CD8-positive, alpha-beta T cell (primary cell): ENCODE measurements at places on chromosomes 4 and X.

GRCh38 chrX:14832151-14832550 is 40.7 kb downstream of the FANCB start:
- DNase-seq: no peak

DNA sequence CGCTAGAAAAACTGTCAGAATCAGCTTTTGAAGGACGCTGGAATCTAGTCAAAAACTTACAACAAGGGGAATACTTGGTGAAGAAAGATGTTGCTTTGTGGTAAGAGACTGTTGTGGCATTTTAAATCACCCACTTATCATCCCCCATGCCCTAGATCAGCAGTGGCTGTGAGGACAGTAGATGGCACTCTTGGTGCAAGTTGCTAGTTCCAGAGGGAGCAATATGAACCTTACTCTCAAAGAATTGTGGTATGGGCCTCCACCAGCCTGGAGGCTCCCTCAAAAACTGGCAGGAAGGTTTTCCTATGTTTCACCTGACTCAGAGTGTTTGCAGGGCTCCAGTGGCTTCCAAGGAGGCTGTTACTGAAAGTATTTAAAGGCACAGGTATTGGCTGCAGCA is 37.7 kb upstream of the SLC16A2 start:
- peak; percentile 17 for DNase-seq

DNA sequence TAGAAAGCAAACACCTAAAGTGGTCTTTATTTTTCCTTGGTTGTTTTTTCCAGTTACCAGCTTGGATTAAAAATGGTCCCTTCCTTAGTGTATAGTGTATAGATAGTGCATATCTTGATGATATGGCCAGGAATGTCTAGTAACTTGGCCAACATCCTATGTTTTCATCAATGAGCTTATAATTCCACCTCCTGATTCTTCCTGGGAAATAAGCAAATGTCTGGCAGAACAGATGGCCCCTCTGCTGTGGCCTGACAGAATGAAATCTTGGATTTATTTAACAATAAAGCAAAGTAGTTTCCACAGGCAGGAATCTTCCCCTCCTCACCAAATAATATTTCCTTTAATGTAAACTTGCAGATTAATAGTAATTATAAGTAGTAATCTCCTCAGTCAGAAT is 6.1 kb downstream of the SCARB2 start:
- DNase-seq: no peak

DNA sequence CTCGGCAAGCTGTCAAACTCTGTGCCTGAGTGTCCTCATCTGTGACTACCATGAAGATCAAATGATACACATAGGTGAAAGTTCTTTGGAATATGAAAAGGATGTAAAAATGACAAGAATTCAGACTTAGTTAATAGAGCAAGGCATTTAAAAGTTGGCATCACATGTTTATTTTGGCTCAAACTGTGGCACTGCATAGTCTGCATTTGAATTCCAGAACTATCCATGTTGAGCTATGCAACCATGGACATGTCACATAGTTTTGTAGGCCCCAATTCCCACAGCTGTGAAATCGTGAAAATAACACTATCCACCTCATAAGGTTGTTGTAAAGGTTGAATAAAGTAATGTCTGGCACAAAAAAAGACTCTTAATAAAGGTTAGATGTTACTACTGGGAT is 33.9 kb downstream of the AFF2 start:
- DNase-seq: no peak

- no peak for DNase-seq
These were observed 116.9 kb upstream of the ENPEP start for GRCh38 chr4:110359076-110359475.

- no peak for DNase-seq
These were observed 175.7 kb upstream of the BCOR start for GRCh38 chrX:40273356-40274050.

DNA sequence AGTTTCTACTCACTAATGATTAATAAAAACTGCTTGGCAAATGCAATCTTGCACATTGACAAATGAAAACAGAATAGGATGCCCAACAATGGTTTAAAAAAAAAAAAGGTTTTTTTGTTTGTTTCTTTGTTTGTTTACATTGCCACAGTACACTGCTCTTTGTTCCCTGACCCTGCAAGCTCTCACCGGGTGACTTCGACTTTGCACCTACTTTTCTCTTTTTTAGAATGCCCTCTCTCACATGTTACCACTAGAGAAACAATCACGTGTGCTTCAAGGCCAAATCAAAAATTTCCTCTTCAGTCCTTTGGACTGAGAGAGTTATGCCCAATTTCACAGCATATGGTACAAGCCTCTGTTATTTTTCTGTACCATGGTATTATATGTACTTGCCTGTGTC is 101.5 kb downstream of the DMD start:
- no peak for DNase-seq
